ENCODE measurements at places on chromosomes 3 and 15.

DNA sequence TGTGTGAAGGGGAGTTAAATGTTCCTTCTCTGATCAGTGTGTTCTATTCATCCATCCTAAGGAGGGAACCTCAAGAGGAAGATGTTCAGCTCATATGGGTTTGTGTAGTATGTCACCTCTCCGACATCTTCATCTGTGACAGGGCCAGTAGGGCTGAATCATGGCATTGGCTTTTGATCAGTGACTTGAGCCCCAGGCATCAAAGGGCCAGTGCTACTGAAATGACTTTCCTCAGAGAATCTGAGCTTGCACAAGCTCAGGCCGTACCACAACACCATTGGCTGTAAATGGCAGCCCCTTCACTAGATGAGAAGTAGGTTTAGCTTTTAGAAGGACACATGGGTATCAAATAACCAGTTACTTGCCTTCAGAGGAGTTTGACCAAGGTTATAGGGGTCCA lies 183.2 kb upstream of the NR2E3 start:
- DNase-seq = no peak

DNA sequence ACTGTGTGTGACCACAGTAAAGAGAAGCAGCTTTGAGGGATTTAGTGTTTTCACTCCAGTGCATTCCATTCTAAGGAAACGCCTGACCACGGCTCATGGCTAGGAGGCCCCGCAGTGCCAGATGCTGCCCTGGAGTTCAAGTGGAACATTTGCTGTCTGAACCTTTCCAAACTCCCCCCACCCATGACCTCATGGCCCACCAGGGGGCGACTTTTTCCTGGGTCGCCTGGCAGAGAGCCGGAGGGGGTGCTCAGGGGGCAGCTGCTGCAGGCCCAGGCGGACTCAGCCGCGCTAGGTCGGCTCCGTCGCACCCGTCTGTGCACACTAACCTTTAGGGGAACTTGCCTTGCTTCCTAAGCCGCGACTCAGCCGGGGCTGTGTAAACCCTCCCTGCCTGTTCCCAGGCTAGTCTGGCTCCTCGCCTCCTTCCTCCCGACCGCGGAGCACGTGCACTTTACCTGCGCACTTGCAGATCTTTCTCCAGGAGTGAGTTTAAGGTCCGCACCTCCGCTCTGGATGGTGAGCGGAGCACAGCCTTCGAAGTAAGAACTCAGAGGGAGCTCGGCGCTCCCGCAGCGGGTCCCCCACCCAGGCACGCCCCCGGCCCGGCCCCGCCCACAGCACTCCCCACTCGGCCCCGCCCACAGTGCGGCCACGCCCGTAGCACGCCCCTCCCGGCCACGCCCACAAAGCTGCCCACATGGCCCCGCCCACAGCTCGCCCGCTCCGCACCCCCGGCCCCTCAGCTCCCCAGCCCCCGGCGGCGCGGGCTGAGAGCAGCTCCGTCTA lies at the start of gene OCA2:
OCA2 (minus strand) TSS at position 550 of the 789 bp plus-strand sequence. CDS start 17,441 bp downstream, outside the sequence.
- DNase-seq = peak; percentile 43

GRCh38 chr15:76987896-76988860 lies 6.7 kb upstream of the PSTPIP1 start:
- no peak for DNase-seq

- peak; percentile 42 for DNase-seq
Measured at GRCh38 chr3:61829722-61830350, 268.5 kb downstream of the PTPRG start.
